ENCODE measurements at places on chromosomes 12 and 14.
A peak's percentile ranks its signal among the peaks of the same experiment; 100 is the strongest.

DNA sequence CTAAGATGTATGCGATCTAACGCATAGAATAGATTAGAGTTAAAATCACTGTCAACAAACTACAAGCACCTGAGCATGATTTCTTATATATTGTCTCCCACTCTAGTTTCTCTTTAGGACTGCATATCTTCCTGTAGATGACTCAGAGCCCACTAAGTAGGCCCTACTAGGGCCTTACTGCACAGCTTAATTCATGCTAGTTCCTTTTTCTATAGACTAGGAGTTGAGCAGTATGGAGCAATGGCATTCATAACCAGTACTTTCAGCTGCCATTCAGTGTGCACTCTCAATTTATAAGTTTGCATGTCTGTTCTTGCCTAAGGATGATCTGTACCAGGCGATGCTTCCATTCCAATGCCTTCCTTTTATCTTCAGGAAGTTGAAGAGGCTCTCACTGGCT, 103.5 kb downstream of the METTL25 start:
- DNase-seq = no peak

- no peak for DNase-seq
These were observed 19.5 kb downstream of the DCAF5 start for GRCh38 chr14:69133206-69134125.

DNA sequence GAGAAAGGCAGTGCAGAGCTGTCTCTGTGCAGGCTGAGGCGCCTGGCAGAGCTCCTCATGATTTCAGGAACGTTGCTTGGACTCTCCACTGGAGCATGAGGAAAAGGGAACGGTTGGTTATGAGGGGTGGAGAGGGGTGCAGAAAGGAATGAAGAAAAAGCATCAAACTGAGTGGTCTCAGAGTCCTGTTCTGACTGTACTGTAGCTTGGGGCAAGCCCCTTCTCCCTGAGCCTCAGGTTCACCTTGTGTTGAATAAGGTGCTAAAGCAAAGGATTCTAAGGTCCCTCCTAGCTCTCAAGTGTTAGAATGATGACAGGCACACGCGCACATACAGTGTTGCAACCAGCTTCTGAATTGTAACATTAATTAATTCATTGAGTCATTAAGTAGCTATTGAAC, 125.2 kb upstream of the PARP11 start:
- no peak for DNase-seq

GRCh38 chr14:21068521-21069387, 1.4 kb upstream of the ARHGEF40 start:
- DNase-seq = peak; percentile 77

GRCh38 chr14:33696165-33696564, 254.7 kb downstream of the EGLN3 start:
- DNase-seq = no peak

- no peak for DNase-seq
These were observed 7.8 kb upstream of the ART4 start for GRCh38 chr12:14850929-14851663.

DNA sequence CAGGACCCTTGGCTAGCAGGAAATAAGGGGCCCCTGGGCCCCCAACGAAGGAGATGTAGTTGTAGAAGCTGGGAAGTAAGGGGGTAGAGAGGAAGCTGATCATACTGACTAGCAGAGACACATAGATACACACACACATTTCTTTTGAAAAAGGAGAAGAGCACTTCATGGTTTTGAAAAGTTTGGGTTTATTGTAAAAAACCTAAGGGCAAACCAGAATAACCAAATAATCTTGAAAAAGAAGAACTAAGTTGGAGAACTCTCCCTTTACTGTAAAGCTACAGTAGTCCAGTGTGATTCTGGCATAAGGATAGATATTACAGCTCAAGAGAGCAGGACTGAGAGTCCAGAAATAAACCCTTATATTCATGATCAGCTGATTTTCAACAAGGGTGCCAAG, 5.8 kb upstream of the HCAR3 start:
- DNase-seq = no peak

DNA sequence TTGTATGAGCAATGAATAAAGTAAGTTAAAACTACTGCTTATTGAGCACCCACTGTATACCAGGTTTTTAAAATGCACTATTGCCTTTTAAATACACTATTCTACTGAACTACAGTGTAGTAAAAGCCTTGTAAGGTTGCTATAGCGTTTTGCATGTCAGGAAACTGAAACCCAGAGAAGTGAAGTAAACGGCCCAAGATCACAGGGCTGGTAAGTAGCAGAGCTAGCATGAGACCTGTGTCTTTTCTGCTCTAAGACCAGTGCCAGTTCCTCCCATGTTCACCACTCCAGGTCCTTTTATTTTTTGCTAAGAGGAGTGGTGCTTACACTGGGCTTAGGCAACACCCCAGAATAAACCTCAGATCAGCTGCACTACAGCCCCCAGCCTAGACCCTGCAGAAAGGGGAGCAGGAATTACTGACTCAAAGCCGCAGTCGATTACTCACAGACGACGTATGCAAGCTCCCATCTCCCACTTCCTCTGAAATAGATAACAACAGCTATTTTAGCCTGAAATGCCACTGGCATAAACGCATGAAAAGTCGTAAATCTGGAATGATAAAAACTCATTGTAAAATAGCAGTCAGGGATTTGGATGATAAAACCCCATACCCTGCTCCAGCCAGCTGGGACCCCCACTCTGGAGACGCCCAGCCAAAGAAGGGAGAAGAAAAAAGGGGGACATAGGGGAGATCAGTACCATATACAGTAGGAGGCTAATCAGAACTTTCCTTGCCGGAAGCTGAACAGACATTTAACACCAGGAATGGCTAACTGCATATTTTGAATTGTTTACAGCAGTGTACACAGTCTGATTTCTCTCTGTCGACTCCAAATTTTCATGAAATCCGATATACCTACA, 108.3 kb downstream of the NUAK1 start:
- no peak for DNase-seq

DNA sequence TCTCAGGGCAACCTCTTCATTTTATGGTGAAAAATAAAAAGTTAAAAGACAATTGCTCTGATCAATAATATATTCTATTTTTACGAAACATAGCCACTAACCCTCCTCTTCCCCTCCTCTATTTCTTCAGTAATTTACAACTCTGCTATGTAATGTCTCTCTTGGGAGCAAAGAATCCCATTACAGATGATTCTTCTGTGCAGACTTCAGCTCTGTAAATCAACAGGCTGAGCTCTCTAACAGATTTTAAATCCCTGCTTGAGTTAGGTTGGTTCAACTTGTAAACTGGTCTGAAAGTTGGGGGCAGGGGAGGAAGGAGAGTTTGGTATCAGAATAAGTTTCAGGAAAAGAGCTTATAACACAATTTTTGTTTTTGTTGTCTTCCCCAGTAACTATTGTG, 151.0 kb downstream of the SLC25A21 start:
- no peak for DNase-seq

DNA sequence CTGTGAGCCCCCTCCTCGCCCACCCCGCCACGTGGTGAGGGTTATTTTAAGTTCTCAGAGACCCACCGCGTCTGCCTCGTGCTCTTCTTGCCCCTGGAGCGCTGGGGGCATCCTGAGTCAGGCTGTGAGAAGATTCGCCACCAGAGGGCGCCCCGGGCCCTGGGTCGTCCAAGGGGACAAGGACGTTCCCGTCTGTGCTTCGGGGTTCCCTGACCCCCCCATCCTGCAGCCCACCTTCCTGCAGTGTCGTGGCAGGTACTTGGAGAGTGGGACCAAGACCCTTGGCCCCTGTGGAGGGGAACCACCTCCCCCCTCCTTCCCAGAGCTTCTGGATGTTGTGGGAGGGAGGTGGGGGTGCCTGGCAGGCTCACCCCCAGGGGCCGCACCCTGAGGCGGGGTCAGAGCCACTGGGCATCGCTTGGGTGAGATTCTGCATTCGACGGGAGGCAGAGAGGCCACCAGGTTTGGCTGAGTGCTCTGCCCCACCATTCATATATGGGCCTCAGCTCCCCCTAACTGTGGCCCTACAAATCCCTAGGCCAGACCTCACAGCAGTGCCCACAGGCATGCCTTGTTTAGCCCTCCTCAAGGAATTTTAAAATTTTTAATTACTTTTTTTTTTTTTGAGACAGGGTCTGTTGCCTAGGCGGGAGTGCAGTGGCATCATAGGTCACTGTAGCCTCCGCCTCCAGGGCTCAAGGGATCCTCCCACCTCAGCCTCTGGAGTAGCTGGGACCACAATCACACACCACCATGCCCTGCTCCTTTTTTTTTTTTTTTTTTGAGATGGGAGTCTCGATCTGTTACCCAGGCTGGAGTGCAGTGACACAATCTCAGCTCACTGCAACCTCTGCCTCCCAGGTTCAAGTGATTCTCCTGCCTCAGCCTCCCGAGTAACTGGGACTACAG, 17.0 kb downstream of the RHOF start:
- DNase-seq = peak; percentile 89

- no peak for DNase-seq
These were observed 56.4 kb upstream of the KIF21A start for GRCh38 chr12:39499296-39499695.

DNA sequence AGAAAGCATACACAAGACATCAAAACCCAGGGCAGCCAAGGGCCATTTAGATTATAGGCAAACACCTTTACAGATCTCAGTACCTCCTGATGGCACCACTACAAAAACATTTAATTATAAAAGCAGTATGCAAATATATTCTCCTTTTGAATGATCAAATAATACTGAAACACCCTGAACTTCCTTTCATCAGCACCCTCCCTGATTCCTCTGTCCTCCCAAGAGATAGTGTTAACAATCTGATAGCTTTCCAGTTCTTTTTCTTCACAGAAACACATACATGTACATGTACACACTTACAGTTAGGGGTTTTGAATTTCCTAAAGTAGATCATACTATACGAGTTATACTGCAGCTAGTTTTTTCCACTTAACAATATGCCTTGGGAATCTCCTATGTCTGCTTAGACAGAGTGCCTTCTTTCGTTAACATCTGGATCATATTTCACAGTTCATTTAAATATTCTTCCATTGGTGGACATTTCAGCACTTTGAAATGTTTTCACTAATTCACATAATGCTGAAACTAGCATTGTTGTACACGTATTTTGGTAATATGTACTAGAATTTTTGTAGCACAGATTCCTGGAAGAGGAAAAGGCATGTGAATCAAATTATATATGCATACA, 35.2 kb downstream of the TDG start:
- no peak for DNase-seq

Measured in hematopoietic multipotent progenitor cell (in vitro differentiated cells).